ENCODE measurements at places on chromosomes 7 and 10. TPM values are rescaled to one million over a fixed set of nuclear protein-coding genes. Genes with fewer than 3 reads are reported as not detected.

DNA sequence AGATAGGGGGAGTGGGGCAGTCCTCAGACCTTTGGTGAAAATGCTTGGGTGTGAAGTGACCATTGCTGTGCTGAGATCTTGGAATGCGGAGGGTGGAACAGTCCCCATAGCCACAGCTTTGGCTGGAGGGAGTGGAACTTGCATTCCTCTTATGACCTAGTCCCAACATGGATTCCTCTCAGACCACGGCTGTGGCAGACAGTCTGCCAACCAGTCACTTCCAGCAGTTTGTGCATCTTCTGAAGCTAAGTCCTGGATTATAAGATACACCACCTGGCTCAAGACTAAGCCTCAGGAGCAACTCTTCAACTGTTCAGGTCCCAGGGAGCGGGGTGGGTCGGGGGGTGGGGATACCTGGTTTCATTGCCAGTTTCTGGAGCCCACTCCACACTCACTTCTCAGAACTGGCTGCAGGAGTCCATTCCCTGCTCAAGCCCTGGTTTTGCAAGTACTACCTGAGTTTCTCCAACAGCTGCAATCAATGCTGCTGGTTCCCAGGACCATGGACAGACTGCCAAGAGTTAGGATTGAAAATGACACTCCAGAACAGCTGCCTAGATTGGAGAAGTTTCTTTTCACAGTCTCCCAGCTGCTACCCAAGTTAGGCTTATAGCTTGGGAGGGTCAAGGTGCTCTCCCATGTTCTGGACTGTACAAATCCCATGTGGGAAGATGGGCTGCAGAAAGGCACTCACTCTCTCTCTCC is 29.1 kb upstream of the DGKB start:
- no peak for DNase-seq

- DNase-seq: no peak
Observed at GRCh38 chr10:83543691-83544462, 595.4 kb upstream of the GHITM start.

- no peak for DNase-seq
Observed at GRCh38 chr10:72846238-72846637, 47.3 kb upstream of the OIT3 start.

GRCh38 chr10:6393168-6393567 is 186.9 kb downstream of the PRKCQ start:
- no peak for DNase-seq

- DNase-seq: no peak
Observed at GRCh38 chr10:76436981-76437380, 1005.6 kb downstream of the LRMDA start.

GRCh38 chr7:143393267-143394041 is 12.3 kb downstream of the ZYX start:
- DNase-seq: no peak

- no peak for DNase-seq
Observed at GRCh38 chr7:42603496-42603895, 308.4 kb downstream of the C7orf25 start.

DNA sequence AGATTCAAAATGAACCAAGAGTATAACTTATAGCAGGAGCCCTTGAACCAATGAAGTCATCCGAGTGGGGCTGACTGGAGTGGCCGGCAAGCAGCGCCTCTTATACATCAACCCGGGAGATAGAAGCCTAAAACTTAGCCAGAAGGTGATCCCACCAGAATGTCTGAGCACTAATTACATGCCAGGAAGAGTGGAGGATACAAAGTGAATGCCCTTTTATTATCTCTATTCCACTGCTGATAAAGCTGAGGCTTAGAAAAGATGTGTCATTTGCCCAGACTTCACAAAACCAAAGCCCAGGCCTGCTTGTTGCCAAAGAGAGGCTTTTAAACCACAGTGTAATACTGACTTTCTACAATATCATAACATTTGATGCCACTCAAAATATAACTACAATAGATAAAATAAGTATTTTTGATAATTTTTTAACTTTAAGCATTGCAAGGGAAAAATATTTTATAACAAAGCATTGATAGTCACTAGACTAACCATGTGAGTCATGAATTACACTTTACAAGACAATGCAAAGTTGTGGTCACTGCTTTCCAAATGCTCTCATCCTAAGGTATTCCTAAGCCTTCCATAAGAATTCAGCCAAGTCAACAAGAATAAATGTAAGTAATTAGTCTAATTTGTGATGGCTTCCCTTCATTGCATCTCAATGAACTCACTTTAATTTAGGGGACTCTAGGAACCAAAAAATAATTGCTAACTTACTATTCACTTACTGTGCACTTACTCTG is 58.6 kb upstream of the ARID5B start:
- no peak for DNase-seq

- no peak for DNase-seq
Observed at GRCh38 chr7:1233333-1234048, 819 bp downstream of the UNCX start.

The DIP2C gene
- total RNA-seq: 18.4 TPM

Data from vagina (tissue), 2 donors.